ENCODE measurements at places on chromosomes 1 and 21.

- no peak for DNase-seq
Measured at GRCh38 chr1:23793018-23793781, 2.3 kb downstream of the LYPLA2 start.

- no peak for DNase-seq
Measured at GRCh38 chr1:180232521-180233043, 2.5 kb downstream of the LHX4 start.

- no peak for DNase-seq
Measured at GRCh38 chr1:246483569-246483933, 23.5 kb downstream of the SMYD3 start.

GRCh38 chr1:85678193-85678592, 30.0 kb downstream of the ZNHIT6 start:
- no peak for DNase-seq

DNA sequence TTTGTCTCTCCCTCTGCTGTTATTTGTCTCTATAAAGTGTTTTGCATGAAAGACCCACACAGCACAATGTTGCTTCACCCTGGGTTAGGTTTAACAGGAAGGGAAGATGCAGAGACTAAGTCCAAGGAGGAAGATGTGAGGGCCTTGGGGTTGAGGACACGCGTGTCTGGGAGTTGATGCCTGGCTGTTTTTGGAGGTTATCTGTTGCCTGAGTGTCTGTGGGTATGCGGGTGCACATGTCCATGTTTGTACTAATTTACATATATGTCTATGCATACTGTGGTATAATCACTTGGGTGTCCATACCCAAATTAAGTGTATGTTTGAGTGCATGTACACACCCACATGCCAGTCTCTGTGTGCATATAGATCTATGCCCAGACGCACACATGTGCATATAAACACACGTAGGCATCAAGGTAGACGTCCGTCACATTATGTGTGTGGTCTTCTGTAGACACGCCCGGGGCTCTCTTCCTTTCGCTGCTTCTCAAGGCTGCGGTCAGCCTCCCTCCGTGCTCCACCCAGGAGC, 962 bp upstream of the MAN1C1 start:
- DNase-seq = no peak

DNA sequence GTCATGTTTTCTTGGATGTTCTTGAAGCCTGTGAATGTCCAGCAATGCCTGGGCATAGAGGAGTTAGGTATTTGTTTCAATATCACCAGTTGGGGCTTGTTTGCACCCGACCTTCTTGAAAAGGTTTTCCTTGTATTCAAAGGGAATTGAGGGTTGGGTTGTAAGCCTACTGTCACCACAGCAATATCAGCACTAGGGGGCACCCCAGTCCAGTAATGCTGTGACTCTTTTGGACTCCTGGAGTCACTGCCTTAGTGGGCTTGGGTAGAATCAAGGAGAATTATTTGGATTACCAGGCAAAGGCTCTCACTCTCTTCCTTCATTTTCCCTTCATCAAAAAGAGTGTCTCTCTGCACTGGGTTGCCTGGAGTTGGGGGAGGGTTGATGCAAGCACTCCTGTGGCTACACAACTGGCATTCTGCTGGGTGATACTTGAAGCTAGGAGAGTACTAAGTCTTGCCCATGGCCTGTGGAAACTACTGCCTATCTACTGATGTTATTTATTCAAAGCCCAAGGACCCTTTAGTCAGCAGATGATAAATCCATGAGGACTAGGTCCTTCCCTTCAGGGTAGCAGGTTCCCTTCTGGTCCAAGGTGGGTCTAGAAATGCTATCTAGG, 34.5 kb downstream of the OR10R2 start:
- DNase-seq = no peak

DNA sequence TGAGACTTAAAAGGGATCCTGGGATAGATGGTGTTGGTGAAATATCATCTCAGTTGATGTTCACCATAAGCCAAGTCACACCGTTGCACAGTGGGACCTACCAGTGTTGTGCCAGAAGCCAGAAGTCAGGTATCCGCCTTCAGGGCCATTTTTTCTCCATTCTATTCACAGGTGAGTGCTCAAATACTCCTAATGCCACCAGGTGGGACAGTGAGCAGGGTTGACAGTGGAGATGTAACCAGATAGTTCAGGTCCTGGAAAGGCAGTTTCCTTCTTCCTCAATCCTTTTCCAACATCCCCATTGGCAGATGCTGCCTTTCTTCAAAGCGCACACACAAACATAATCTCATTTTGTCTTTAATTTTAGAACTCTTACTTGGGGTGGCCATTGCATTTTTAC, 11.6 kb downstream of the CD160 start:
- no peak for DNase-seq

GRCh38 chr1:216890871-216891270, 167.6 kb upstream of the ESRRG start:
- DNase-seq = no peak

DNA sequence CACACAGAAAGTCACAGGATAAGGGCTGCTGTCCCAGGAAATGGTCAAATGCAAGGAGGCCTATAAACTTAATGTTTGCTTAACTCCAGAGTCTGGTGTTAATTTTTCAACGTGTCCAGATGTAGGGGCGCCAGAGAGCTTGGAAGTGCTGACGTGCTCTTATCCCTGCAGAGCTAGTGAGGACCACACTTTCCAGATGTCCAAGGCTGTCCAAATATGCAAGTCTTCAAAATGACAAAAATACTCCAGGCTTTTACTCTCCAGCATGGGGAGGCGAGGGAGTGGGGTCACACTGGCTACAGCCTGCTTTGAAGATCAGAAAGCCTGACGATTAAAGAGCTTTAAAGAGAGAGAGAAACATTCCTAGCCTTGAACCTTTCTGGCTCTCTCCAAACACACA, 57.6 kb downstream of the ABCA4 start:
- peak; percentile 45 for DNase-seq

DNA sequence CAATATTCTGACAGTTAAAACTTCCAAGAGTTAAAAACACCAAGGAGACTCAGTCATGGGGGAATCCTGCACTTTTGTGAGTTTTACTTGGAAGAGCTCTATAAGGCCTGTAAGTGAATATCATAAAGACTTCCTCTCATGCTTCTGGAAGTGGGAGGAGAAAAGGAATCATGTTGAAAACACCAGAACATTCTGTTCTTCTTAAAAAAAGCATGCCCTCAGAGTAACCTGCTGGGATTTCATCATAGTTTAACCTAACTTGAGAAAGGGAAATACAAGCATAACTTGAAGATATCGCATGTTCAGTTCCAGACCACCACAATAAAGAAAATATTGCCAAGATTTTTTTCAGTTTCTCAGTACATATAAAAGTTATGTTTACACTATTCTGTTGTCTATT, 51.9 kb downstream of the COL11A1 start:
- no peak for DNase-seq

- no peak for DNase-seq
Measured at GRCh38 chr21:45974073-45975019, 7.2 kb upstream of the COL6A1 start.

DNA sequence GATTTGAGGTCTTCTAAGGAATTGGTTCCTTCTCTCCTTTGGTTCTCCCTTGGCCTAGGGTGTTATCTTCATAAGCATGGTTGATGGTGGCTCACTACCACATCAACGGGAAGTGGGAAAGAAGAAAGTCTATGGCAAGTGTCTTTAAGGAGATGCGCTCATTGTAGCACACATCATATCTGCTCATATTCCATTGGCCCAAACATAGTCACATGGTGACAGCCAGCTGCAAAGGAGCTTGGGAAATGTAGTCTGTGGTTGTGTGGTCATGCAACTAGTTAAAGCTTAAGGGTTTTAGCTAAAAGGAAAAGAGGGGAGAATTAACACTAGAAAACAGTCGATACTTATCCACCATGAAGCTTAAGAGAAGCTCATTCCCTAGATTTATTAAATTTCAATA, 11.4 kb upstream of the MRPS6 start:
- DNase-seq = no peak

DNA sequence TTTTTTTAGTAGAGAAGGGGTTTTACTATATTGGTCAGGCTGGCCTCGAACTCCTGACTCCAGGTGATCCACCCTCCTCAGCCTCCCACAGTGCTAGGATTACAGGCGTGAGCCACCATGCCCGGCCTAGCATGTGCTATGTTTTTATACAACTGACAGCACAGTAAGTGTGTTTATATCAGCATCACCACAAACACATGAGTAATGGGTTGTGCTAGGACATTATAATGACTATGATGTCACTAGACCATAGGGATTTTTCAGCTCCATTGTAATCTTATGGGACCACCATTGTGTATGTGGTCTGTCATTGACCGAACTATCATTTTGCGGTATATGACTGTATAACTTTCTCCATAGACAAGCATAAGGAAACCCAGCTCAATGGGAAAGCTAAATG, 6.3 kb downstream of the LEFTY2 start:
- DNase-seq = no peak

DNA sequence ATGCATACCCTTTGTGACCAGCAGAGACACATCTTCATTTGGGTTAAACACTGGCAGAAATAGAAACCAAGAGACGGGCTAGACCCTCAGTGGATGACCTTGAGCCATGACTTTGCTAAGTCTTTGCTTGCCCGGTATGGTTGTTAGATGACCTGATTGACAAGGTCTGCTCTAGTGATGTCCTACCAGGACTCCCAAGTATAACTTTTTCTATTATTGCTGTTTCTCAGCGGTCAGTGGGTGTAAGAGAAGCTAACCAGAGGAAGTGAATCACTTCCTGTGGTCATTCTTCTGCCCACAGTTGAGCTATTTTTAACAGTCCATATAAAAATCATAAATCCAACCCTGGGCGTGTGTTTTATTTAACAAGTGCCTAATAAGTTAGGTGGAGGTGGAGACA, 126.2 kb upstream of the ETS2 start:
- DNase-seq = no peak

- DNase-seq = no peak
Measured at GRCh38 chr1:43868741-43869067, 64.9 kb upstream of the ARTN start.

DNA sequence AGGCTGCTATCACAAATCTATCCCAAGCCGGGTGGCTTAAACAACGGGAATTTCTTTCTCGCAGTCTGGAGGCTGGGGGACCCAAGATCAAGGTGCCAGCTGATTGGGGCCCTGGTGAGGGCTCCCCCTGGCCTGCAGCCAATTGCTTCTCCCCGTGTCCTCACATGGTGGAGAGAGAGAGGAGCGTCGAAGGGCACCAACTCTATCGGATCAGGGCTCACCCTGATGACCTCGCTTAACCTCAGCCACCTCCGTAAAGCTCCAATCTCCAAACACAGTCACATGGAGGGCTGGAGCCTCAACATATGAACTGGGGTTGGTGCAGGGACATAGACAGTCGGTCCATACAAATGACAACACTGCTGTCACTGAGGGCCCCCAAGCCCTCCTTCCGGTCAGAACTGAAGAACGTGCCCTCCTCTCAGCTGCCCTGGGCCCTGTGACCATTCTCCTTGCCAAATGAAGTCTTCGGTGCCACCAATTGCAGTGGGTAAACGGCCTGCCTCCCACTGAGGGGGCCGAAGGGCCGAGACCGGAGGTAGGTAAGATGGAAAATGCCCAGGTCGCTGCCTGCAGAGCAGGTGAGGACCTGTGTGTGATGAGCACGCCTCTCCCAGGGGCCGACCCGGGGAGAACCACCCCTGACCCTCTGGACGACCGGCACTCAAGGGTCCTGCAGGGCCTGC, 211.0 kb downstream of the TOMM20 start:
- no peak for DNase-seq

- no peak for DNase-seq
Measured at GRCh38 chr1:56803561-56804156, 15.5 kb downstream of the FYB2 start.

- DNase-seq = no peak
Measured at GRCh38 chr1:31759298-31760023, 4.7 kb downstream of the ADGRB2 start.

DNA sequence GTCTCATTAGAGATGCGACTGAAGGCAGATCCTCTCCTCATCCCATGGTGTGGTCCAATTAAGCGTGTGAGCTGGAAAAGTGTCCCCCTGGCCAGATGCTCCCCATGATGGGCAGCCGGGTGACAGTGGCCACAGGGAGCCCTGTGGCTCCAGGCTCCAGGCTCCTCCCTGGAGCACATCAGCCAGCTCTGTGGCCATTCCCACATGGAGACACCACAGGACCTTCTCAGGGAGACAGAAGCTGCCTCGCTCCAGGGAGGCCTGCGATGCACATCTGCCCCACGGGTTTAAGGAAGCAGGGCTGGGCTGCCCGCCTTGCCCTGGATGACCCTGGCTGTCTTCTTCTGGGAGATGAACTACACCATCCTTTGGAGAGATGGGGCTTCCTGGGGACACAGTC, 99.9 kb upstream of the TLR5 start:
- no peak for DNase-seq

- peak; percentile 50 for DNase-seq
Measured at GRCh38 chr1:22139817-22140216, 3.1 kb downstream of the WNT4 start.

DNA sequence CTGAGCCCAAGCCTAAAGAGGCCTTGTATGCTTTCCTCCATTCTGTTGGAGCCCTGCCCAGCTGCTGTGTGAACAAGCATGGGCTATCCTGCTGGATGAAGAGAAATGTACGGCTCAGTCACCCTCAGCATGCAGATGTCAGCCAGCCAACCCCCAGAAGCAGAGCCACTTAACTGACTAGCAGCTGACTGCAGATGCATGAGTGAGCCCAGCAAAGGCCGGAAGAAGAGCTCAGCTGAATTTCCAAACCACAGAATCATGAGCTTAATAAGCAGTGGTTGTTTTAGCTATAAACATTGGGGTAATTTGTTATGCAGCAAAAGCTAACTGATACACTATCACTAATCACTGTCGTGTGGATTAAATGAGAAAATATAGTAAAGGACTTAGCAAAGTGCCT, 39.0 kb downstream of the FOXO6 start:
- no peak for DNase-seq

GRCh38 chr1:3767328-3767925, 5.1 kb upstream of the SMIM1 start:
- DNase-seq = no peak

DNA sequence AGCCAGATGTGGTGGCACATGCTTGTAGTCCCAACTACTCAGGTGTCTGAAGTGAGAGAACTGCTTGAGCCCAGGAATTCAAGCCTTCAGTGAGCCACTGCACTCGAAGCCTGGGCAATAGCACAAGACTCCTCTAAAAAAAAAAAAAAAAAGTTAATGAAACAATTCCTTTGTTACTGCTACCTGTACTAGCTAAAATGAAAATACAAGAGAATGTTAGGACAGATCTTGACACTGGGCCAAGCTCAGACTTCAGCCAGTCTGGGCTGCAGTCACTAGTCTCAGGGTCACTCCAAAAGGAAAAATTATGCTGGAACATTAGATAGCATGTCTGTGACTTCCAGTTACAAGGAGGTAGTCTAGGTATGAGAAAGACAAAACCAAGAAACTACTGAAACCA, 56.5 kb downstream of the TRIM33 start:
- DNase-seq = no peak

- no peak for DNase-seq
Measured at GRCh38 chr1:1185101-1185765, 11.6 kb downstream of the TTLL10 start.

DNA sequence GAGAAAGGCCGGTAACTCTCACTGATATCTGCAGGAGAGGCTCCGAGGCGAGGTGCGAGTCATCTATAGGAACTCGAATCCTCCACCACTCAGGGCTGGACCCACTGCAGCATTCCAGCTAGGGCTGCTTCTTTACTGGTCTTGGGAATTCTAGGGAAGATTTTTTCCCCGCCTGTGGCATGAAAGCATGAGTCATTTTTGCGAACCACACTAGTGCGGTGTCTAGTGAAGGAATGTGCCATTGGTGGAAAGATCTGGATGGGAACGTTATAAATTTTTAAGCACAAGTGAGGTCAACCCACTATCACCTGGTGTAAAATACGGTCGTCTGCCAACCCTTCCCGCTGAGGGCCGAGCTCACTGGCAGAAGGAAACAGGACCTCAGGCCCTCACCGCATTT, 49.7 kb downstream of the SYF2 start:
- no peak for DNase-seq
